ENCODE measurements at places on chromosomes 4 and X.

DNA sequence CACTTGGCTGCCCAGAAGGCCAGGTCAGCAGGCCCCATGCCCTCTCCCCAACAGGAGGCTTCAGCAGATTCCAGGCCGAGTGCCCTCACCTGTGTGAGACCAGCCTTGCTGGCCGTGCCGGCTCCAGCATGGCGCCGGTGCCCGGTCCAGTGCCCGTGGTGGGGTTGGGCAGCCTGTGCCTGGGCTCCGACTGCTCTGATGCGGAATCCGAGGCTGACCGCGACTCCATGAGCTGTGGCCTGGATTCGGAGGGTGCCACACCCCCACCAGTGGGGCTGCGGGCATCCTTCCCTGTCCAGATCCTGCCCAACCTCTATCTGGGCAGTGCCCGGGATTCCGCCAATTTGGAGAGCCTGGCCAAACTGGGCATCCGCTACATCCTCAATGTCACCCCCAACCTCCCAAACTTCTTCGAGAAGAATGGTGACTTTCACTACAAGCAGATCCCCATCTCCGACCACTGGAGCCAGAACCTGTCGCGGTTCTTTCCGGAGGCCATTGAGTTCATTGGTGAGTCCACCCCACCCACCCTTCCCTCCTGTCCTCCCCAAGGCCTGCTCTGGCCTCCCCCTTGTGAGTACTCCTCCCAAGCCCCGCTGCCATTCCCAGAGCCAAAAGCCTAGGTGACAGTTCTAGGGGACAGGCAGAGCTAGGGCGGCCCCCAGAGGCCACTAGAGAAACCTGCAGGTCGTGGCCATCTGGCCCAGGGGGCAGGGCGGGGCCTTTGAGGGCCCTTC, 2.3 kb downstream of the DUSP9 start:
- peak; percentile 44 for DNase-seq

- no peak for DNase-seq
Observed at GRCh38 chr4:7897811-7898210, 41.9 kb downstream of the AFAP1 start.

DNA sequence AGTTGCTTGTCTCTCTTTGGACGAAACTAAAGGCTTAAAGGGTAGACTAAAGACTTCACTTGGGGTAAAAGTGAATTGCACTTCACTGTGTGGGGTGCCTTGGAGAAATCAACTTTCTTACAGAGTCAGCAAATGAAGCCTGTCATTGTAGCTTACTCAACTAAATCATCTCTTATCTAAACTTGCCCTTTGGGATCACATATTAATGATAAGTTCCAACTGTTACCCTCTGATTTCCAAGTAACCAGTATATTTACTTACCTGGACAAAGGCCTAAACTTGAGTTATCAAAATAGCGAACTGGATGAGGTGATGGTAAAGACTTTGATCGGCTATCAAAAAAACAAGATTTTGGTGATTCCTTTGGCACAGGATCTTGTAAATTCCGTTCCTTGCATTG, 8.9 kb upstream of the BDH2 start:
- no peak for DNase-seq

GRCh38 chrX:152821145-152821765, 9.3 kb downstream of the CETN2 start:
- DNase-seq, result peak; percentile 23

DNA sequence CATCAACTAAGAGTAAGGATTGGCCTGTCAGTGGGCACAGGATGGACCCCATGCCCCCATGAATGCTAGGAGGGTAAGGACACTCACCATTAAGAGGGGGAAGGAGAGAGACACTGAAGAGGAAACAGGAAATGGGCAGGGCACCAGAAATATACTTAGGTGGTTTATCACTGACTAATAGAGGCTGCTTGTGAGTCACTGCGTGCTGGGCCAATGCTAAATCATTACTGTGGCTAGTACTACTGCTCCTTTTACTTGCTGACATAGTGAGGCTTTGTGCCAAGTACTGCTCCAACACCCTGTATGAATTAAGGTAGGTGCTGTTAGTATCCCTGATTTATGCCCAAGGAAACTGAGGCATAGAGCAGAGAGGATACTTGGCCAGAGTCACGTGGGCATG, 130.4 kb upstream of the FRMPD4 start:
- DNase-seq, result no peak

- peak; percentile 78 for DNase-seq
Observed at GRCh38 chrX:103554687-103555424, 30.5 kb upstream of the TCEAL4 start.

GRCh38 chr4:33013282-33013681, 2293.1 kb downstream of the PCDH7 start:
- no peak for DNase-seq

DNA sequence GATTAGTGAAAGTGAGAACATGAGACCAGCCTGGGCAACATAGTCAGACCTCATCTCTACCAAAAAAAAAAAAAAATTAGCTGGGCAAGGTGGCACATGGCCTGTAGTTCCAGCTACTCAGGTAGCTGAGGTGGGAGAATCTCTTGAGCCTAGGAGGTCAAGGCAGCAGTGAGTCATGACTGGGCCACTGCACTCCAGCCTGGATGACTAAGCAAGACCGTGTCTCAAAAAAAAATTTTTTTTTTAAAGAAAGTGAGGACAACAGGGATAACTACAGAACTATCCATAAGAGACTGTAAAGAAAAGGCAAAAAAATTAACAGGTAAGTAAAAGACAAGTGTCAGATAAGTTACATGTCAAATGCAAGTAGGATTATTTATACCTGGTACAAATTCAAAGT, 13.5 kb upstream of the SPP1 start:
- DNase-seq, result no peak

- no peak for DNase-seq
Observed at GRCh38 chr4:185754961-185755360, 57.0 kb downstream of the SORBS2 start.

DNA sequence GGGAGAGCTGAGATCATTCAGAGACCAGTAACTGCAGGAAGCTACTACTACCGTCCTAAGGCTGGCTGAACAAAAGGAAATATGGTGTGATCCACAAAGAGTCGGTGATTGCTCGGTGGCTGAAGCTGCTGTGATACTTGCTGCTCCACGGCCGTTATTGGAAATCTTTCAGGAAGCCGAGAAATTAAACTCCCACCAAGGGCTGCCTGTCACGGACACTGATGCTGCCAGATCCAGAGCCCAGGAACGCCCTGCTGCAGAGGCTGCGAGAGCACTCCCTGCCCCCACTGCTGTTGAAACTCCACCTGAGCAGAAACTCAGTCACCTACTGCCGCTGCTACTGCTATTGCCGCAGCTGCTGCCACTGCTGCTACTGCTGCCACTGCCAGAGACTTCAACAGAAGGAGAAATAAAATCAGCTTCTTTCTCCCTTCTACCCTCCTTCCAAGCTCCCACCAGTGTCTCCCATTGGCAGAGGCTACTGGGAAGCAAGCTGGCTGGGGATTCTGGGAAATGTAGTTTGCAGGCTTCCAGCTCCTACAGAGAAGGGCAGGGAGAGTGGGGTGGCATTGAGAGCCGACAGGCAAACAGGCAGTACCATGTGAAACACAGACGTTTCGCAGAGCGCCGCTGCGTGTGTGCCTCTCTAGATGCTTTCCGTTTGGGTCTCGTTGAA, 126.0 kb upstream of the ENPP6 start:
- peak; percentile 66 for DNase-seq

DNA sequence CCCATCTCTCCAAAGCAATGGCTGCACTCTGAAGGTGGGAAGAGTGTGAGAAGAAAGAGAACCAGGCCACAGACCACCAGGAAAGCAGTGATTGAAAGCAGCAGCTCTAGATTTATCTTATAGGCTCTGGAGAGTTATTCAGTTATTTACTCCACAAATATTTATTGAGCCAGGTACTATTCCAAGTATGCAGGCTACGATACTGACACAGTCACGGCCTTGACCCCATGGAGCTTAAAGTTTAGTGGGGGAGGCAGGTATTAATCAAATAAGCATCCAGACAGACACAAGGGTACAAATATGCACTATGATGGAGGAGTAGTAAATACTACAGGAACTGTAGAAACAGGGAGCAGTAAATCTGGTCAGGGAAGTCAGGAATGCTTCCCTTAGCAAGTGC, 2.8 kb downstream of the TMEM185A start:
- no peak for DNase-seq

DNA sequence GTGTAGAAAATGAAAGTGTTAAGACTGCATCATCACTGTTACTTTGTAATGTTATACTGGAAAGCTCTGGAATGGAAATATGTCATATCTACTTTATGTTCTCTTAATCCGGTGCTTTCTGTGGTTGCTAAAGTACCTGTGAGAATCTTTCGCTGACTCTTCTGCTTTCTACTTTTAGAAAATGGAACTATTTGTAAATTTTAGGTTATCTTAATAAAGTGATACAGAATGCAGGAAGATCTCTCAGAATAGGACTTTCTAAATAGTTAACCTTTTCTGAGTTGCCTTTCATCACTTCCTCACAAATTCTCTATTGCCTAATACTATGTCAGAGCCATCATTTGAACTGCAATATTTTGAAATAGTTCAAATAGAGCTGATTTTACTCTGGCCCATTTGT, 69.3 kb downstream of the BMP2K start:
- no peak for DNase-seq

DNA sequence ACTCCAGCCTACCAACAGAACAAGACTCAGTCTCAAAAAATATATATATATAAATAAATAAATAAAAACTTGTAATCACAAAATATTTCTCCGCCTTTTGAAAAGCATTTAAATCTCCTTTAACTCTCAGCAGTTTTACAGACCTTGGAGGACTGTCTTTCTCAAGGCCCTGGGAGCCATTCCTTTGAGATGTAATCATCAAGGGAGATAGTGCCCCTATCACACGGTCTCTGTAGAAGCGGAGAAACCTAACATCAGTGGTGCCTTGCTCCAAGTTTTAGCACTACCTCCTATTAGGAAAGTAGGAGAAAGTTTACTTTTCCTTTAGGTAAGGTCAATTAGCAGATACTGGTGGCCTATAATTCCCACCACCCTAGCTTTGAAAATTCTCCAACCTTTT, 58.5 kb downstream of the ANTXR2 start:
- DNase-seq, result no peak

- DNase-seq, result no peak
Observed at GRCh38 chr4:59608466-59608865, 1591.7 kb upstream of the ADGRL3 start.

GRCh38 chr4:126961661-126962060, 671.1 kb upstream of the INTU start:
- DNase-seq, result no peak

DNA sequence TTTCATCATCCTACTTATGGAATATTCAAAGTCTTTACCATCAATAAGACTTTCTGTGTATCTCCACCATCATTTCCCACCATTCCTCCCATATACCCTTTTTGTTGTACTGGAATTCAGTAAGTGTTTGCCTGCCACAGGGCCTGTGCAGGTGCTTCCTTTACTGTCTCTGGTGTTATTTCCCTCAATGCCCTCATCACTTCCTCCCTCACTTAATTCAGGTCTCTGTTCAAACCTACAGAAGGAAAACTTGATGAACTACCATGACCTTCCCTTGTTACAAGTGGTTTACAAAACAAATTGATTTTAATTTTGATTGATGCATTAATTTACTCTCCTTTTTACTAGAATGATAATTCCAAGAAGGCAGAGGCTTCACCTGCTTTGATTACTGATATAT, 159.5 kb upstream of the FAT4 start:
- DNase-seq, result no peak

DNA sequence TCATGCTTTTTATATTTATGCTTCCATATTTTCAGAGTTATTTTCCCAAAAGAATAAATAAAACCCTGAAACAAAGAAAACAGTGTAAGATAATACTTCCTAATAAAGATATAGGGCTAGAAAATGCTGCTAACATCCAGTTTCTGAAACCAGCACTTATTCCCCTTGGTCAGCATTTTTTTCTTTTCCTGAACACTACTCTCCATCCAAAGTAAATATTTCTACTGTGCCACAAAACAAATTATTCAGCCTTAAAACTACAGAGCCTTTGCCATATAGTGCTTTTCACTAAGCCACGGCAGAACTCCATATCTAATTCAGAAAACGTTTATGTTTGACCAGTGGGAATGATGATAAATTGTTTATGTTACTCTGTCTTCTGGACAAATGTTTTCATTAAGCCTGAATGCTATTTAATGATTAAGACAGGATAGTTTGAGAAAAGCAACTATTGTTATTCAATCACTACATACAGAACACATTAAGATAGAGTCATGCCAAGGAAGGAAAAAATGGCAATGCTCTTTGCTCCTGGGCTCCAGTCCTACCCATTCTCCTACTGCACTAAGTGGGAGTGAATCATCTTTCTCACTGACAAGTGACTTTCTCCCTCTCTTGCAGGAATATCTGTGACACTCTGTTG, 723.9 kb downstream of the FAT4 start:
- DNase-seq, result no peak

DNA sequence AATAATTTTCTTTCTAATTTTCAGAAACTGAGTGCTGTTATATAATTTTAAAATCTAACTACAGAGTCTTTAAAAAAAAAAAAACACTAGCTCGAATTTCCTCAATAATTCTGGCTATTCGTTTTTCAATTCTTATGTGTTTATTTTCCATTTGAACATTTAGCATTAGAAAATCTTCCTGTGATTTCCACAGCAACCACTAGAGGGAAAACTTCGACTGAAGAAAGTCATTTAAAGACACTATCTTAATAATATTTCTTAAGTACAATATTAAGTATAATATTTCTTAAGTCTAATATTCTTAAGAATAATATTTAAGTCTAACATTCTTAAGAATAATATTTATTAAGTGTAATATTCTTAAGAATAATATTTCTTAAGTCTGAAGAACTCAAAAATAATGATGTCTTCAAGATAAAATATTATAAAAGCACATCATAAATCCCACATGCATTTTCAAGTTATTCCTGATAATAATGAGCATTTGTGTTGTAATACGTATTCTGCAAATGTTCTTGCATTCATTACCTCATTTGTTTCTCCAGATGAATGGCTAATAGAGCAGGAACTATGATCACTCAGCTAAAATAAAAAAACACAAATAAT, 118.4 kb upstream of the WDR17 start:
- DNase-seq, result no peak

DNA sequence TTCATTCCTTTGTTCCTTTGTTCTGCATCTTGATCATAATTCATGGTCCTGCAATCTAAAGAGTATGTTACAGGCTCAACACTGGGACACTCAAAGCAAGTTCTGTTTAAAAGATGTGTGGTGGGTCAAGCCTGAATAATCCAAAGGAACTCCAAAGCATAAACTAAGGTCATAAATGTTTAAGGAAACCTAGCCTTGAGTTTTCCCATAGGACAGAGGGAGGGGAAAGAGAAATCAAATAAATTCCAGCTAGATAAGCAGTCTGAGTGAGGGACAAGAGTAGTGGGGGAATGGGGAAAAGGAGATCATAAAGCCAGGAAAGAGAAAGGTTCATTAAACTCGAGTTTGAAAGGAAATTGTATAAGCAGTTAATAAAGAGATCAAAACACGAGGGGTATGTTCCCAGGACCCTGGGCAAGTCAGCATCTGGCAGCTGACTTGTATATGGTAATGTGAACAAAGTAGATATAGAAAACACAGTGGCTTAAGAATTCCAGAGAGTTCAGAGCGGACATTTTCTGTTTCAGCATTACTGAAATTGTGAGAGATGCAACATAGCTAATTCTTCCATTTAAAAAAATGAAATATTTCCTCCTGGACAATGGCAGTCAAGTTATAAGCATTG, 125.8 kb upstream of the EDNRA start:
- no peak for DNase-seq

All from activated CD8-positive, alpha-beta T cell treated with anti-CD3 and anti-CD28 coated beads, Interleukin-2, amount 10 ng/mL, durations not matched to agents 7 days and 5 days (primary cell).